Cortex of kidney (tissue), 1 donor: ENCODE measurements at places on chromosomes 4 and X.

- DNase-seq: no peak
Measured at GRCh38 chr4:24748023-24748422, 47.4 kb upstream of the SOD3 start.

GRCh38 chr4:145530189-145530588 is 48.5 kb downstream of the SMAD1 start:
- no peak for DNase-seq

DNA sequence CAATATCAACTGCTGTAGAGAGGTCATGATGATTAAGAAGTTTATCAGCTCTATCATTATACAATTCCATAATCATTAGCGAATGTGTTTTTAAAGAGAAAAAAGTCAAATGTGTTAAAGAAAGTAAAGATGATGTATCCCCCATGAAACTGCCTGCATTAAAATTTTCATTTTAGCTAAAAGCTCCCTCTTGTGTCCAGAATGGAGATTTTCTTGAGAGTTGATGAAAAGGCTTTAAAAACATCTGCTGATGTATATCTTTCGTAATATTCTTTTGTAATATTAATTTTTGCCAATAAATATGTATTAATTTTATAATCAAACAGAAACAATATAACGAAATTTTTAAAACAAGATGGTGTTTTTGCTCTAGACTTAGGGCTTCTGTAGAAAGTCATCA is 52.1 kb upstream of the LHFPL1 start:
- no peak for DNase-seq

DNA sequence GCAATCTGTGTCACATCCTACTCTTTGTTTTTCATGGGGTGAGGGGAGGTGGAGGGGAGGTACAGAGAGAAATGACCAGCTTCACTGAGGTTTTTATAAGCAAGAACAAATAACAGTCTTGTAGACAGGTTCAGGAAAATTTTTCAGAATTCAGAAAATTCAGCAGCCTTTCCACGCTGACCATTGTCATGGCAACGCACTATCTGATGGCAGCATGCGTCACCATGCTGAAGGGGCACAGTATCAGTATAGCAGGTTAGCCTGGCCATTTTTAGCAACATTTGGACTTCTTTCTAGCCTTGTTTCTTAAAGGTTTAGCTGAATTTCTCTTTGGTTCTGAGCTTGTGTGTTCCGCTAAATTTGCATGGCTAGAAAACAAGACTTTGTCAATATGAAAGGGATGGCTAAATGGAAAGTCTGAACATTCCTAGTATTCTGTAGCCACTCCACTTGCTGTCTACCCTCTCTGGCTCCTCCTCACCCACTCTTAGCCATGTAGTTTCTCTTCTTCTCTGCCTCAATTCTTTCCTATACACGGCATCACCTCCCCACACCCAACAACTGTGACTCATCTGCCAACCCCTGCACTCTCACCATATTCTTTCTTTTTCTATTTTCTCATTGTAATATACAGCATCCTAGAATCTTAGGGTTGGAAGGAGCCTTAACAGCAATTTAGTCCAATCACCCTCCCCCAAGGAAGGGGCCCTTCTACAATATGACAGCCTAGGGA is 42.7 kb upstream of the CITED1 start:
- DNase-seq: no peak

- DNase-seq: no peak
Measured at GRCh38 chrX:137067147-137067546, 33.4 kb upstream of the GPR101 start.

- no peak for DNase-seq
Measured at GRCh38 chr4:19752599-19752998, 499.1 kb upstream of the SLIT2 start.

GRCh38 chrX:77160301-77160700 is 286.9 kb upstream of the FGF16 start:
- DNase-seq: no peak
